ENCODE measurements at places on chromosomes 1 and 21. TPM values are rescaled to one million over a fixed set of nuclear protein-coding genes. Genes with fewer than 3 reads are reported as not detected.

GRCh38 chr1:224914292-224914900, 15.1 kb upstream of the DNAH14 start:
- DNase-seq: no peak

- no peak for DNase-seq
Observed at GRCh38 chr1:153649863-153650235, 8.7 kb upstream of the SNAPIN start.

DNA sequence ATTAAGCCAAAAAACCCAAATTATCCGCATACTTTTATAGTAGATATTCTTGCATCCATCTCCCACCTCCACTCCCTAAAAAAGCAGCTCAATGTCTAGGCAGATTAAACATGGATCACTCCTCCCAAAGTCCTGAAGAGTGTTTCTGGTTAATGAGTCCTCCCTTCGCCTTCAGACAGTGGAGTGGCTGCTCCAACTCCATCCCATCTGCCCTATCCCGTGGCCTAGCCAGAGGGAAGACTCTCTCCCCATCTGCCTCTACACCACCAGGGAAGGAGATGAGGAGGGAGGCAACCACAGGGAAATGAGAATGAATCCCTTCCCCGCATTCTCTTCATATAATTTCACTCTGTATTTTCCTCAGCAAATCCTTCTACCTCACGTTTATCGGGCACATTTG, 103.8 kb downstream of the SLC45A1 start:
- DNase-seq: no peak

DNA sequence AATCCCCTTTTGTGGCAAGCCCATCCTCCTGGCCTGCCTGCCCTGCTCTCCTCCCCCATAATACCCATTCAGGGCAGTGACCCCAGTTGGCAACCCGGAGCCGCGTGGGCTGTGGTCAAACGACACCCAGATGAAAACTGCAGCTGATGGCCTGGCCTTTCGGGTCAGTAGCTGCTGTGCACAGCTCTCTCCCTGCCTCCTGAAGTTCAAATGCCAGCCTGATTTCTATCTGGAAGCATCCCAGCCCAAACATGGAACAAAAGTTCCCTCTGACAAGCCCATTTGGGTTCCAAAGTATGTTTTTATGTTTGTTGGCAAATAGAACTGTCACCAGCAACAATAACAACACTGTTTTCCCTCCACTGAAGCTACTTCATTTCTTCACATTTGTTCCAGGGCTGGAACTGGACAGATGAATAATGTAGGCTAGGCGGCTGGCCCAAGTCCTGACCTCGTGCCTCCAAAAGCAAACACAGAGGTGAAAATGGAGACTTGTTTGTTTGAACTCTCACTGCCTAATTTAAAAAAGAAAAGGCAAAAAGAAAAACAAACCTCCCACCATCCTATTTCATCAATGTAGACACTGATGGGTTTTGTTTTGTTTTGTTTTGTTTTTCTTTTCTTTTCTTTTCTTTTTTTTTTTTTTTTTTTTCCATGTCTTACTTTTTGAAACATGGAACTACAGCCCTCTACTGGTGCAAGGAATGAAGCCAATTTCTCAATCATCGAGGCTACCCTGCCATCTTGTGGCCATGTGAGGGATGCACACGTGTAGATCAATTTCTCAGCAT, 179.0 kb downstream of the ADSS2 start:
- DNase-seq: peak; percentile 79

GRCh38 chr1:182971219-182971618, 18.3 kb upstream of the SHCBP1L start:
- no peak for DNase-seq

The PTPRU gene
- 54.5 TPM for total RNA-seq

GRCh38 chr1:53869454-53870117, 20.0 kb downstream of the YIPF1 start:
- no peak for DNase-seq

DNA sequence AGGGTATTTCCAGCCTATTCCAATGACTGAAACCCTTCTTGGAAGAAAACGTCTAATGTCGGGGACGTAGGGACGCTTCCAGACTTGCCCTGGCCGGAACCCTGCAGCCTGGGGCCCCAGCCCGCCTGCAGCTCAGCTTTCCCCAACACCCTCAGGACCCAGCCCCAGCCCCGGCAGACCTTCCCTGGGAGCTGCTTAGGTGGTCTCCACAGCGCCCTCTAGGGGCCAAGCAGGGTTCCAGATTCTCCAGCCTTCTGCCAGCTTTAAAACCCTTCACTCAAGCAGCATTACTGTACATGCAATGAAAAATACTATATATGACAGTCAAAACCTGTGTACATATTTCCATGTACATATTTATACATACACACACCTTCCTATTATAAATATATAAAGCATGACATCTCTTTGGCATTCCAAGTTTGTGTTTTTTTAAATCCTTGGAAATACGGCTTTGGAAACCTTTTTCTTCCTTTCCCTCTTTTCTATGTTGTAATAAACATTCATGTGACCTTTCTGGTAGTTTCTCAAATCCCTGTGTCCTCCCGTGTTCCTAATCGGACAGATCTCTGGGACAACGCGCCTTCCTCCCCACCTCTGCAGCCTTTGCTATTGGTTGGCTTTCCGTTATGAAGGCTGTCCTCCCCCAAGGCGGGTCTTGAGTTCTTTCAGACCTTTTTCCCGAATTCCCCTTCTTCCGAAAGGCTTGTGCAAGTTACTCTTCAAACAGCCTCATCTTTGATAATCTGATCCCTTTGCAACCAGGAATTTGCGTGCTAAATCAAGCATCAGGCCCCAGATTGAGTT, 60.3 kb downstream of the STUM start:
- DNase-seq: peak; percentile 76

- DNase-seq: no peak
Observed at GRCh38 chr1:28175955-28176485, 470 bp downstream of the PTAFR start.

GRCh38 chr1:56073206-56073605, 506.2 kb downstream of the PLPP3 start:
- no peak for DNase-seq

GRCh38 chr1:41394959-41395956, 34.0 kb downstream of the FOXO6 start:
- DNase-seq: no peak

DNA sequence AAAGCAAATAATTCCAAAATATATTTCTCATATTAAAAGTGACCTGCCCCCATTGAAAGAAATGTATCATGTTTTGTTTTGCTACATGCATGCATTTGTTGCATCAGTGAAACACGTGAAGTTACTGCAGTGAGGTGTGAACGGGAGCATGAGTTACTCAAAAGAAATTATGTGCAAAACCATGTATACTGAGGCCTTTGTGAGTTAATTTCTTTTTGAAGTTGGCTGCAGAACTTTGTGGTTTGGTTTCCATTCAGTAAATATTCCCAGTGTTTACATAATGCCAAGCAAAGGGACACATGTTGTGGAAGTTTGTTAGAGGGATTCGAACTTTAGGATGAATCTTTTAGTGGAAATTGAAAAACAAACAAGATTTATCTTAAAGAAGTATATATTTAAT, 619.4 kb upstream of the ADAMTS5 start:
- DNase-seq: no peak

- no peak for DNase-seq
Observed at GRCh38 chr1:204714861-204715511, 29.4 kb upstream of the LRRN2 start.

DNA sequence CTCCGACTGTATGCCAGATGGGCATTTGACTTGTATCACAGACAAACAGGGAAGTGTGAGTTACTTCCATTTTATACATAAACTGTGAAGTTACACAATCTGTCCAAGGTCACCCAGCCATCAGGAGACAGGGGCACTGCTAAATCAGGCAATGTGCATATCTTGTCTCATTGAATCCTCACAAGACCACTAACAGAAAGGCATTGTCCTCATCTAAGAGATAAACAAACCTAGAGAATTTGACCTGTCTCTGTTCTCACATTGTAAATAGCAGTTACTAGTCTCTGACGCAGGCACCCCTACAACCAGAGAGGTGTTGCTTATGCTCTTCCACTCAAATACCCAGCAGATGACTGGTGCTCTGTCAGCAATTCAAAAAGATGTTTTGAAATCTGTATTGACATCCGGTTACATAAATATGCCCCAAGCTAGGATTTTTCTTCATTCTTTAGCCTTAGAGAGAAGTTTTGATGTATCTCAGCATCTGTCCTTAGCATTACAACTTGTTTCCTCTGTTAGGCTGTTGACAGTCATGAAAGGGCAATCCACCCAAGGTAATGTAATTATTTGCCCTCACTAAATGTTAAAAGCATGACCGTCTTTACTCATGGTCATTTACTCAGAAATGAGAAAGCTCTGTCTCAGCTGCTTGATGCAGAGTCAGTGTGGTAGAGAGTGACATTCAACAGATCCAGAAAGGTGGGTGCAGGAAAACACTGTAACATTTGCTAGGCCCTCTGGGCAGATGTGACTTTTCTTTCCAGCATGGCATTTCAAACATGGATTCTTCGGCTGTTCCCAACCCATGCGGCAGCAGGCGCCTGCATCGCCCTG, 51.9 kb upstream of the ZNF326 start:
- DNase-seq: no peak

The OR2T11 gene
- not detected for total RNA-seq

GRCh38 chr1:8666389-8667167, 150.9 kb downstream of the RERE start:
- DNase-seq: no peak

DNA sequence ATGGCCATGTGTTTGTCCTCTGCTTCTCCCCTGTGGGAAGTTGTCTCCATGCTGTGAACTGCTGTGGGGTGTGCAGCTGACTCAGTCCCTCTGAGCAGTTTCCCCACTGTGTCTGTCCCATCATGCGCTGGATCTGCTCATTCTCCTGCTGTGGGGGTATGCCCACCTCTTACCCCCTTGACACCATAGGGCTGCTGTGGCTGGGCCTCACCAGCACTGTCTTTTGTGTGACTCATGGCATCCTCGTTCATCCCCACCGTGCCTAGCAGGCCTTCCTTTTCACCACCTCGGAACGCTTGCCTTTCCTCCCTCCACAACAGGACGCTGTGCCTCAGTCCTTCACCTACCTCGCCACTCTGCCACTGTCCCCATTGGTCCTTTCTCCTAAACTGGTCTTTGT, 27.3 kb downstream of the VANGL2 start:
- DNase-seq: no peak

DNA sequence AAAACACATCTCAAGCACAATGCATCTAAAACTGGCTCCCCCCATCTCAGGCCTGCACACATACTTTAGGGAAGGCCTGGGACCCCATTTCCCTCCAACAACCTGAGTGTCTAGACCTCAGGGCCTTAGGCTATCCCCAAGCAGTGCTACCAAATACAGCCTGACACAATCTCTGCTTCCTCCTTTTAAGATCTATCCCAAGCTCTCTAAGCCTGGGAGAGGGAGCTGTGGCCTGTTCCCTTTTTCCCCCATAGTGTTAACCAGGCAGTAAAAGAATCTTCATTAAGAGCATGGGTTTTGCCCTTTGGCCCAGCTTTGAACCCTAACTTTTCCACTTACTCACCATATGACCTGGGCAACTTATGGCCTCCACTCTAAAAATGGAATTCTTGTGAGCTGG, 10.8 kb upstream of the COL8A2 start:
- no peak for DNase-seq

- no peak for DNase-seq
Observed at GRCh38 chr1:180288940-180289339, 58.9 kb downstream of the LHX4 start.

DNA sequence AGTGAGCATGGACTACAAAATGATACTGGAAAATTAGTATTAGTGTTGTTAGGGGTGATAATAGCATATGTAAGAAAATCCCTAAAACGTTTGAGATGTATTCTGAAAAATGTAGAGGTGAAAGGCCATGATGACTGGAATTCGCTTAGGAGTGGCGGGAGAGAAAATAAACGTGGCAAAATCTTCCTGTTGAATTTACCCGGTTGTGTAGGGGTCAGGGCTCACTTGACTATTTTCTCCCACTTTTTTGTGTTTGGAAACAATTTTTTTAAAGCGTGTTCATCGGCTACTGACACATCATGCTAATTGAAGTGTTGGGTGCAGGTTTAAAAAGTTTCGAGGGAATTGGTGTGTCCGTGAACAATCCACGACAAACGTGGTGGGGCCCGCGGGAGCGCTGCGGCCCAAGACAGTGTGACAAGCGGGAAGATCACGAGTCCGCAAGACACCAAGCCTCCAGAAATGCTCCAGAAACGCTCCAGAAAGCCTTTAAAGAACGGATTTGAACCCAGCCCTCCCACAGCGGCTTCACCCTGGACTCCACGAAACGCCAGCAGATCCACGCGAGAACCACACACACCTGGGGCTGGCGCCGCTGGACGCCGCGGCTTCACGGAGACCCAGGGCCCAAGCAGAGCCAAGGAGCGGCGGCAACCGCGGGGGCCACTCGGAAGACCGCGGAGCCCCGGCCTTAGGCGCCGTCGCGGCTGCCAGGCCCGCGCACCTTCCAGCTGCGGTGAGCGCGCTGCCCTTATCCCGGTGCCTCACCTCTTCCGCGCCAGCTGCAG, 573 bp downstream of the PSMG1 start:
- DNase-seq: peak; percentile 6

The TRMT1L gene
- 16.9 TPM for total RNA-seq

GRCh38 chr1:245825128-245825901, 670.5 kb downstream of the KIF26B start:
- no peak for DNase-seq

DNA sequence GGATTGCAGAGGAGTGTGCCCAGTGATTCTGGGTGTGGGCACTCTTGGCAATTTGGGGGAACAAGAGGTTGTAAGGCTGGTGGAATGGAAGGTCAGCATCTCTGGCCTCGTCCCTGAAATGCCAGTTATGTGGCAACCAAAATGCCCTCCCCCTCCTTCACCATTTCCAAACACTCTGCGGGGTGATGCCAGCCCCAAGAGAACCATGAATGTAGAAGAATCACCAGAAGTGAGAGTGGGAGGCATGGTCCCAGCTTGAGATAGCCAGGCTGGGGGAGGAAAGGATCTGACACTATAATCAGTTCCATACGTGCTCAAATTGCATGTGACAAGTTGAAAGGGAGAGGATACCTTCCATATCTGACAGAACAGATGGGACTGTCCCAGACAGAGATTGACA, 88.7 kb upstream of the EDN2 start:
- DNase-seq: no peak

- no peak for DNase-seq
Observed at GRCh38 chr1:151619489-151620093, 7.7 kb downstream of the SNX27 start.

DNA sequence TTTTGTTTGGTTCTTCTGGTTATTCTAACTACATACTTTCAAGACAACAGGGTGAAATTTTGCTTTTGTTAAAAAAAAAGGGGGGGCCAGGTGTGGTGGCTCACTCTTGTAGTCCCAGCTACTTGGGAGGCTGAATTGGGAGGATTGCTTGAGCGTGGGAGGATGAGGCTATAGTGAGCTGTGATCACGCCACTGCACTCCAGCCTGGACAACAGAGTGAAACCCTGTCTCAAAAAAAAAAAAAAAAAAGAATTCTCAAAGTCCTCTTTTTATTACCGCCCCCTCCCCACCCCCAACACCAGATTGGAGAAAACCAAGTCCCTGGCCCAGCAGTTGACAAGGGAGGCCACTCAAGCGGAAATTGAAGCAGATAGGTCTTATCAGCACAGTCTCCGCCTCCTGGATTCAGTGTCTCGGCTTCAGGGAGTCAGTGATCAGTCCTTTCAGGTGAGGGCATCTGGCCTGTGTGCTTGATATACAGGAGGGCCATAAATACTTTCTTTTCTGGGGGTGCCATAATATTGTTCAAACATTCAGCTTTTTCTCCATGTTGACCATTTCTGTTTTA, 50.2 kb downstream of the LAMC2 start:
- DNase-seq: no peak

The KRTAP19-2 gene
- total RNA-seq: not detected

- no peak for DNase-seq
Observed at GRCh38 chr1:29500651-29501050, 264.3 kb downstream of the PTPRU start.

- no peak for DNase-seq
Observed at GRCh38 chr21:33300701-33301631, 23.8 kb upstream of the IFNAR1 start.
